Cardiac septum (tissue), 1 donor: ENCODE measurements at places on chromosomes 3 and 15. TPM values are rescaled to one million over a fixed set of nuclear protein-coding genes. Genes with fewer than 3 reads are reported as not detected.

- DNase-seq: no peak
These were observed 3.5 kb upstream of the TGFBR2 start for GRCh38 chr3:30602946-30603345.

- DNase-seq: no peak
These were observed 532 bp downstream of the B4GALT4 start for GRCh38 chr3:119240101-119240590.

DNA sequence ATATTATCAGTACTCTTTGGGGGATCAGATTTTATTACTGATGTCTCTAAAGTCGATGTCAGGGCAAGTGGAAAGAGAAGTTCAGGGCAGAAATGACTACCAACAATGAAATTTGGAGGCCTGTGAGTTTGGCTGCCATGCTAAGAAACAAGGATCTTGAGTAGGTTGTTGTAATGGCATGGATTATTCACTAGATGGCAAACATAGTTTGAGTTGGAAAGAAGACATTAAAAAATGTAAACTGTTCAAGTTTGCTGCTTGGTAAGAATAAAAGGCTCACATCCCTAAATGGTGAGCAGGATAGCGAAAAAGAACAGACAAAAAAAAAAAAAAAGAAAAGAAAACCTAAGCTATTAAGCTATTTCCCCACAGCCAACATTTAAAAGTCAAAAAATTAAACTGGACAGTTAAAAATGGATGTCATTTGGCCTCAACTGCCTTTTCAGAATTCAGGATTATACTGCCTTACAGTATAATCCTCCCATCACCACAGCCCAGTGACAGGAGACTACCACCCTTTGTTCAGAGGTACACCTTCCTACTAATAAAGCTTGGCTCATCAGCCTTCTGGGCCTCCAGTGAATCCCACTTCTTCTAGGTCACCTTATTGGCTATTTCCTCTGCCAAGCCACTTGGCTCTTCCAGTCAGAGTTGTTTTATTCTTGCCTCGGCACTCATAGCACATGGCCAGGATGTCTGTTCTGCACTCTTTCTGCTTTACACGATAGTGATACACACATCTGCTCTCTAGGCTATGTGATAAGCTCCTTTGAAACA lies 163.7 kb downstream of the PLD1 start:
- DNase-seq: no peak

Gene CHRFAM7A
- total RNA-seq: 3.8 TPM

GRCh38 chr3:99645277-99646106 lies 7.1 kb downstream of the COL8A1 start:
- DNase-seq: no peak

GRCh38 chr15:43281926-43282602 lies 15.3 kb upstream of the TGM5 start:
- no peak for DNase-seq

DNA sequence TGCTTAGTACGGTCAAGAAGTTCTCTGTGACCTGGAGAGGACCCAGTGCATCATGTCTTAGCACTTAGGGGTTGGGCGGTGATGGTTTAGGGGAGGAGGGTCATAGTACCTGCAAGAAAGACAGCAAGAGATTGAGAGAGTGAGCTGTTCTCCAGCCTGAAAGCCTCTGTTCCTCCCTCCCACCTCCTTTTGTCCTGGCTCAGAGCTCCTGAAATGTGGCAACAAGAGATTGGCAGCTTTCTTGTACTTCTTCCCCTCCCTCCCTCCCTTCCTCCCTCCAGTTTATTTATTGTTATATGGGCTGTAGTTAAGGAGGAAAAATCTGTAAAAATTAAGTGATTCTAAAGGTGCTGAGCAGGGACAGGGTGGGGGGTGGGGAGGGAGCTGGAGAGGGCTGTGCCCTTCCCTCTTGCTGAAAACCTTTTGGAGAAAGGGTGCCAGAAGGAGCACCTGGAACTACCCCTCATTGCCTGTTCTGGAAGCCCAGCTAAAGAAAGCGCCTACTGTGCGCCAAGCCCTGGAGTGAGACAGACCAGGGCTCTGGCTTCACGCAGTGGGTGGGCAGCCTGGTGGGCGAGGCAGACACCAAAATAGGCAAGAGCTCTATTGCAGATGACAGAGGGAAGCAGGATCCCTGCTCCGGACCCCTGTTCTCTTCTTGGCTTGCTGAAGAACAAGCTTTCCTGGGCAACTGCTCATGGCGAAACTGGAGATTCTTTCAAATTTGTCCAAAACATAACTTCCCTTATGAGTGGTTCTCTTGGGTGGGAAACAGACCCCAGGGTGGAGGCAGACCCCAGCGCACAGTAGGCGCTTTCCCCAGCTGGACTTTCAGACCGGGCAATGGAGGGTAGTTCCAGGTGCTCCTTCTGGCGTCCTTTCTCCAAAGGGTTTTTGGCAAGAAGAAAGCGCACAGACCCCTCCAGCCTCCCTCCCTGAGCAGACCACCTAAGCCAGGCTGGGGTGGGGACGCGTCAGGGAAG lies 35.6 kb downstream of the LINGO1 start:
- no peak for DNase-seq

DNA sequence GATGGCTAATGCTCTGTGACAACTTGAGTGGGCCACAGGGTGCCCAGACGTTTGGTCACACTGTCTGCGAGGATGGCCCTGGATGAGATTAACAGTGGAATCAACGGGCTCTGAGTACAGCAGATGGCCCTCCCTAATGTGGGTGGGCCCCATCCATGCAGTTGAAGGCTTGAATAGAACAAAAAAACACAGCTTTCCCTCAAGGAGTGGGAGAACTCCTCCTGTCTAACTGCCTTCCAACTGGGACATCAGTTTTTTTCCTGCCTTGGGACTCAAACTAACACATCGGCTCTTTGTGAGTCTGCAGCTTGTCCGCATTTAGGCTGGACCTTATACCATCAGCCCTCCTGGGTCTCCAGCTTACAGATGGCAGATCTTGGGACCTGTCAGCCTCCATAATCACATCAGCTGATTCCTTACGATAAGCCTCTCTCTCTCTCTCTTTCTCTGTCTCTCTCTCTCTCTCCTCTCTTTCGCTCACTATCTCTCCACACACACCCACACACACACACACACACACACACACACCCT lies 20.8 kb downstream of the FAM174B start:
- DNase-seq: peak; percentile 24

DNA sequence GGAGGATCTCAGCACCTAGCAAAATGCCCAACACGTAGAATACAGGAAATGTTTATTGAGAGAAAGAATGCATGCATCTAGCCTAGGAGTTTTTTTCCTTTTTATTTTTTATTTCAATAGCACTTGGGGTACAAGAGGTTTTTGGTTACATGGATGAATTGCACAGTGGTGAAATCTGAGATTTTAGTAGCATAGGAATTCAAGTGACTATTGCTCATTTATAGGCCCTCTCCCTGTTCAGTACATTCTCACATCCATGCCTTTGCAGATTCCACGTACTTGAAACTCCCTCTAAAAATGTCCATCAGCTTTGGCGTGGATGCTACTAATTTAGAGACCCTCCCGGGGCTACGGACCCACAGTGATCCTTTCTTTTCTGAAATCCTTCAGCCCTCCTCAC lies 61.7 kb upstream of the PIAS1 start:
- no peak for DNase-seq

- no peak for DNase-seq
These were observed 18.5 kb downstream of the ZNF710 start for GRCh38 chr15:90019611-90020010.

DNA sequence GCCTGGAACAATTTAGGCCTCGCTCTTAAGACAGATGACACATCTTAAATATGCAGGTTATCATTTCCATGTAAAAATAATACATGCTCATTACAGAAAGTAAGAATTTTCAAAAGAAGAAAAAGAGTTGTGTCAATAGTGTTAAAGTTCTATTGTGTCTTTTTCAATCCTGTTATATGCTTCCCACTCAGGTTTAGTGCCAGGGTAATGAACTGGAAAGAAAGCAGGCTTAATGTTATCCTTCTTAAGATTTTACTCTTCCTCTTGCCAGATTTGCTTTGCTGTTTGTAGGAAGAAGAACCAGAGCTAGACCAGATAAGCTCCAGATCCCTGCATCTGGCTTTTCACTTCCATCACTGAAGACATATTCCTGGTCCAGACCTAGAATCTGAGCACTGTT lies 128.6 kb downstream of the TPRG1 start:
- DNase-seq: no peak
